ENCODE measurements at places on chromosomes 2 and 18.

- no peak for DNase-seq
These were observed 128.7 kb downstream of the CTIF start for GRCh38 chr18:48667276-48668254.

DNA sequence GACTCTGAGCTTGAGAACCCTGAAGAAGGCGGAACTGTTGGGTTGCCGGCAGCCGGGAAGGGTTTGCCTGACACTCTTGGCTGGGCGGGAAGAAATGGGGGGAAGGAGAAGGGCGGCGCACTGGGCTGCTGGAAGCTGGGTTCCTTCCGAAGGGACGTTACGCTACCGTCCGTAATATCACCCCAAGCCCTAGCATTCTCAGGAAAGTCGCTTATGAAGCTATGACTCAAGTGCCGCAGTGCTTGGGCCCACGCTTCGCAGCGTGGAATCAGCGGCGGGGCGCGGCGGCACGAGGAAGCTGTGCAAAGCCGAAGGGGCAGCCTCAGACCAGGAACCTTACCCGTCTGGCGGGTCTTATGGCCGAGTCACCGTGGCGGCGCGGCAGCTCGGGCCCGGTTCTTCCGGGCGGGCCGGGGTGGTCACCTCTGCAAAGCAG is 50.2 kb upstream of the SIGLEC15 start:
- peak; percentile 5 for DNase-seq

DNA sequence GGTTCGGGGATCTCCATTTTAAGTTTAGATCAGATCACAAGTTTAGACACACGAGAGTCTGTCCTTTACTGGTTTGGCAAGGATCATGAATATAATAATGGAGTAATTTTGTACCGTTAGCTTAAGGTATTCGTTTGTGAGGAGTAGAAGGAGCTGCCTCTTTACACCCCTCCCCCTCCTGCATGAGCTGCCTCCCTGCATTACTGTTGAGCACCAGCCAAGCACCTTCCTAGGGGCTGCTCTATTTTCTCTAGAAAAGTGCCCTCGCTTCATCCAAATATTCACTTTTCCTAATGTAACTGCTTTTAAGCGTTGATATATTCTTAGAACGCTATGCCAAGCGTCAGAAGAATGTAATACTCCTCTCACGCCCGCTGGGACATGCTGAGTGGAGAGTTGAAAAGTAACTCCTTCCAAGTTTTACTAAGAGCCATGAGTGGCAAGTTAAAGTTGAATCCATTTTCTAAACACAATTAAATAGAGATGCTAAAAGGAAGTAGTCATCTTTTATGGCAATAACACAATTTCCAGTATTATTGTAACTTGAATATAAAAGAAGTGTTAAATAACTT is 25.4 kb upstream of the SCN7A start:
- no peak for DNase-seq

DNA sequence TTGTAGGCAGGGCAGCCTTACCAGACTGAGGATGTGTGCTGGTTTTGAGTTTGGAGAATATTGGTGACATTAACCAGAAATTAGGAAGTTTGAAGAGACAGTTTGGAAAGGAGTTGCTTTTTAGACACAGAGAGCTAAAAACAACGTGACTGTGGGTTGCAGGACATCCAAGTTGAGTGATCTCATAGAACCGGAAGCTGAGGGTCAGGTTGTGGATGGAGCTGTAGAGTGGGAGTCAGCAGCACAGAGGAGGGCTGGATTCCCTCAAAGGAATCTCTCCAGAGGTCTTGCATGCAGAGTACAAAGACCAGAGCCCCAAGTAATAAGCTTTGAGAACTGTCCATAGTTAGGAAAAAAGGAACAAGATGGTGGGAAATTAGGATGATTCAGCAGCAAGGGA is 9.3 kb downstream of the MAPRE3 start:
- no peak for DNase-seq

- no peak for DNase-seq
These were observed 6.5 kb upstream of the STAMBP start for GRCh38 chr2:73822276-73822675.

GRCh38 chr2:235719146-235719942 is 225.5 kb downstream of the AGAP1 start:
- no peak for DNase-seq

GRCh38 chr2:37780387-37780676 is 108.9 kb upstream of the CDC42EP3 start:
- no peak for DNase-seq

DNA sequence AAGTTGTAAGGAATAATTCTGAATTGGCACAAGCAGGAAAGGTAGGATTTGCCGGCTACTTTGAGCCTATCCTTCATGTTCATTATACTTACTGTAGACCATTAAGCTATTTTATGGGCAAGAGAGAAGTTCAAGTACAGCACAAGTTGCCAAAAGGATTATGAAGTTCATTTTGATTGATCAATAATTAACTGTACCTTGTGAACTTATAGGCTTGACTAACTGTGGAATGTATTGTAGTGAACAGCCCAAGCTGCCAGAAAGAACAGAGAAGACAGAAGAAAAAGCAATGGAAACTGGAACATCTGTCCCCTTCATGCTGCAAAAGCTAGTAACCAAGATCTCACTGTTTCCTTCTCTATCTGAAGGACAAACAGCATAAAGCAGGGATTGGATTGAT is 810.1 kb upstream of the ZEB2 start:
- DNase-seq: no peak

DNA sequence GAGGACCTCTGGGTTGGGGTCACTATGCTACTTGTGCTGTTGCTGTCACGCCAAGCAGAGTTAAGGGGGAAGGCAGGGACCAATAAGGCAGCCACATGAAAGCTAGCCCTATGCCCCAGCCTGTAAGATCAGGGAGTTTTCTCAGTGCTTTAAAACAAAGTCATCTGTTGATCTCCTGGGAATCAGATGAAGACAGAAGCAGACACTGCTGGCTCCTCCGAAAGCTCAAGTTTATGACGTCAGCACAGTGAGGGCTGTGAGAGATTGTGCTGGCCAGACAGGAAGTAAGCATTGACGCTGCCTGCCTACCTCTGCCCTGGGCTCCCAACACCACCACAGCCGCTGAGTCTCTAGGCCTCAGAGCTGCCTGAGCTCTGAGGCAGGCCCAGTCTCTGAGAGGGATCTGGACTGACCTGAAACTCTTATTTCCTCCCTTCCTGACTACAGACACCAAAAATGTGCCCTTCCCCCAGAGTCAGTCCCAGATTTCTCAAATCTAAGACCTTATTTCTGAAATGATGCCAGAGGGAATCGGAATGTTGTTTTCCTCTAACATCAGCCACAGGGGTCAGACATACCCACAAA is 118.1 kb upstream of the EPAS1 start:
- DNase-seq: no peak

GRCh38 chr2:229888031-229888430 is 33.8 kb downstream of the TRIP12 start:
- DNase-seq: no peak

DNA sequence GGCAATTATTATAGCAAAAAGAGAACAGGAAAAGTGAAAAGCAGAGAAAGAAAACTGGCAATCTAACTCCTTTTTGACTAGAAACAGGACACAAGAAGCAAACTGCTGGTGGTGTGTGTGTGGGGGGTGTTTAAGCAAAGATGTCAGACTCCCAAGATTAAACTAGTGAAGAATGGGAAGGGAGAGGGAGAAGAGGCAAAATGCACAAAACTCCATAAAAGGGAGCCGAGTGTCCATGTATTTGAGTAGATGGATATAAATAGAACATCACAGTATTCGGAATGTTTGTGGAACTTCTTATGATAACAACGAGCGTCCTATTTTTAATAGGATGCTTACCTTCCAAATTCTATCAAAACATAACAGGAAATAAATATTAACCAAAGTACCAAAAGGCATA is 179.8 kb upstream of the TRIB2 start:
- no peak for DNase-seq

GRCh38 chr2:11710210-11710609 is 36.2 kb upstream of the LPIN1 start:
- DNase-seq: no peak

GRCh38 chr2:173957517-173957916 is 7.7 kb downstream of the SP3 start:
- DNase-seq: no peak

DNA sequence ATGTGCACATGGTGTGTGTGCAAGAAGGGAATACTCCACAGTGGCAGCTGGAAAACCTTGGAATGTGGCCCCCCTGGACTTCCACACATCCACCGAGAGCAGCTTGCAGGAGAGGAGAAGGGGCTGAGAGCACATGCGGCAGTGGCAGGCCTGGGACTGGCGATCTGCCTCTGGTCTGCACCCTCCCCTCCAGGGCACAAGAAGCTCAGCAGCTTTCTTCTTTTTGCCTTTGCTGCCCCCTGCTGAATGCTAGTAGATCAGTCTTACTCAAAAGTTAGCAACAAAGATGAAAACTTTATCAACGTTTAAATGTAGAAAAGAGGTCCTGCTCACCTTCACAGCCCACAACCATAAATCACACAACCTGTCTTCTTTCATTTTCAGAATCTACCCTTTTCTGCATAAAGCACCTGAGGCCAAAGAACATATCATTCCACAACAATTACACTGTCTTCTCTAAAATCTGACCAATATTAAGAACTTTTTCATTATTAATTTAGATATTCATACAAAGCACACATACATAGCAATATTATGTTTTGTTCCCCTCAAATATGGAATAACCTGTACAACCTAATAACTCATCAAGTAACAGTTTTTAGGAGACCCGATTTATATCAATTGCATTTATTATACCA is 34.6 kb downstream of the TGFBRAP1 start:
- DNase-seq: peak; percentile 6

Measured in naive thymus-derived CD4-positive, alpha-beta T cell (primary cell).